Fibroblast of pulmonary artery (primary cell): ENCODE measurements at places on chromosomes 2 and 18.

DNA sequence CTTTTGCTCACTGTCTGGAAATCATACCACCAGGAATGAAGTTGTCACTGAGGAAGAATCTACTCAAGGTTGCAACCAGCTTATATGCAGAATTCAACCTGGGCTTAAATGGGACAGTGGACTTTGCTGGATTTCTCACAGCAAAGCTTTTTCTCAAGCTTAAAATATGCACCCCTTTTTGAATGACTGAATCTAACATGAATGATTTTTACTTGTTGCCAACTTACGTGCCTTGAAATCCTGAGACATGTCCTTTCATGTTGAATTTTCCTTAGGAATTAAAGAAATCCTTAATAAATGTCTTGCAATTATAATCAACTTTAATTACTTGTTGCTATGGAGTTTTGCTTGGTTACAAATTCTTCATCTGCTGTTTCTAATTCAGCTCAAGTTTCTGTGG lies 57.4 kb downstream of the SPP2 start:
- DNase-seq = no peak

DNA sequence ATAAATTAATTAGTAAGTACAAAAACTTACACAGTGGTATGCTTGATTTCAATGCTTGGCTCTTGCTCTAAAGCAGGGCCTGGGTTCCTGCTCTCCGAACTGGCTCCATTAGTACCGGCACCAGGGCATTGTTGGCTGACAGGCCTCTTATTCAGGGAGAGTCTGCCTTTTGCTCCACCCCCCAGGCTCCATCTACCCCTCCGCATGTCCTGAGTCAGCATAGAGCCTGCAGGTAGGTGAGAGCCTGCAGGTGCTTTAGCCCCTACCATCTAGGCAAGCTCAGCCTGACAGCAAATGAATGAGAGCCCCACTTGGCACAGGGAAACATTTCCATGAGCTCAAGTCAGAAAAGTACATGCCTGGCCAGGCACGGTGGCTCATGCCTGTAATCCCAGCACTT lies 35.1 kb upstream of the EFHD1 start:
- DNase-seq = no peak

DNA sequence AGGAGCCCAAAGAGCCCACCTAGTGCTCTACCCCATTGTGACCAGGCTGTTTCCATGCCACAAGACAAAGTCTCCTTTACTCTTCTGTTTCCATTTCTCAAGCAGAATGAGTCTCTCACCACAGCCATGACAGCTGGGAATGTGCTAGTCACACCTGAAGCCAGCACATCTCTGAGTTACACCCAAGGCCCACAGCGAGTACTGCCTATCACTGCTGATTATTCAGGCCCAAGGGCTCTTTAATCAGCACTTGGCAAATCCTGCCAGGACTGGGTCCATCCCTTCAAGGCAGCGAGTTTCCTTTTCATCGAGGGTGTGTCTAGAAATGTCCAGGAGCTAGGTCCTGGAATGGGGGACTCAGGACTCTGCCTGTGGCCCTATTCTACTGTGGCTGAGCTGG lies 14.6 kb upstream of the PPP1R1C start:
- no peak for DNase-seq

DNA sequence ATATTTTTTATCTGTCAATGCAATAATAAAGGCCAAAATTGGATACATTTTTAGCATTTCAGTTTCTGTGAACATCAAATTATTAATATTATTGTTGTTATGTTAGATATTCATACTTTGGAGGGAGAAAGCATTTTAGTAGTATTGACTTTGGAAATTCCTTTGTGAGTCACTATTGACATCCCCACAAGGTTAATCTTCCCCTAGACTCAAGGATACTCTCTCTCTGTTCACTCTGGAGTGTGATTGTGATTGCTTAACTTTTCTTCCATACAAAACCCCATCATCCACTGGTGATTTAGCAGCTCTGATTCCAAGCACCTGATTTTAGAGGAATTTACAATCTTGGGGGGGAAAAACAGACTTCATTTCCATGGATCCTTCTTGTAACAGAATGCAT lies 352.0 kb downstream of the THSD7B start:
- DNase-seq = no peak

DNA sequence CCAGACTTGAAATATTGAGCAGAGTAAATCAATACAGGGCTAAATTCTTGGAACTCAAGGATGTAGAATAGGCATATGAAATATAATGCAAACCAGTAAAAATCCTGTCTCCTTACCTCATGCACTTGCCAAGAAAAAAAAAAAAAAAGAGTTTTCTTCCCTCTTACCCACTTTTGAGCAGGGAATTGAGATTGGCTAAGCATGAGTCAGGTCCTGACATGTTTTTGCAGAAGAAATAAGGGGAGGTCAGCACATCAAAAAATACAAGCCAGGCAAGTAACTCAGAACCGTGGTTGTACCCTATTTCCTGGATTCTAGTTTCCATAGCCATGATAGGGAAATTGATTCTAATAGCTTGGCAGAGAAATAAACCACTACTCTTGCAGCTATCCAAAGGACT lies 1526.7 kb downstream of the LRP1B start:
- DNase-seq = peak; percentile 51

DNA sequence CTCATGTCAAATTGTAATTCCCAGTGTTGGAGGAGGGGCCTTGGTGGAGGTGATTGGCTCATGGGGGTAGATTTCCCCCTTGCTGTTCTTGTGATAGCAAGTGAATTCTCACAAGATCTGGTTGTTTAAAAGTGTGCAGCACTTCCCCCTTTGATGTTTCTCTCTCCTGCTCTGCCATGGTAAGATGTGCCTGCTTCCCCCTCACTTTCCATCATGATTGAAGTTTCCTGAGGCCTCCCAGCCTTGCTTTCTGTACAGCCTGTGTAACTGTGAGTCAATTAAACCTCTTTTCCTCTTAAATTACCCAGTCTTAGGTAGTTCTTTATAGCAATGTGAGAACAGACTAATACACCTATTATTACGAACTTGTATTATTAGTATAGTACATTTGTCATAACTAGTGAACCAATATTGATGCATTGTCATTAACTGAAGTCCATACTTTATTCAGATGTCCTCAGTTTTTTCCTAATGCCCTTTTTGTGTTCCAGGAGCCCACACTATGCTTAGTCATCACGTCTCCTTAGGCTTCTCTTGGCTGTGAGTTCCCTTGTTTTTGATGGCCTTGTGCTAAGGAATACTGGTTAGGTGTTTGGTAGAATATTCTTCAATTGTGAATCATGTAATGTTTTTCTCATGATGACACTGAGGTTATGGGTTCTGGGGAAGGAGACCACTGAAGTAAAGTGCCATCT lies 4.5 kb upstream of the MAP3K2 start:
- DNase-seq = no peak

GRCh38 chr18:9673296-9674251 lies 34.5 kb upstream of the RAB31 start:
- peak; percentile 81 for DNase-seq

GRCh38 chr2:121136323-121136722 lies 148.7 kb downstream of the TFCP2L1 start:
- no peak for DNase-seq

DNA sequence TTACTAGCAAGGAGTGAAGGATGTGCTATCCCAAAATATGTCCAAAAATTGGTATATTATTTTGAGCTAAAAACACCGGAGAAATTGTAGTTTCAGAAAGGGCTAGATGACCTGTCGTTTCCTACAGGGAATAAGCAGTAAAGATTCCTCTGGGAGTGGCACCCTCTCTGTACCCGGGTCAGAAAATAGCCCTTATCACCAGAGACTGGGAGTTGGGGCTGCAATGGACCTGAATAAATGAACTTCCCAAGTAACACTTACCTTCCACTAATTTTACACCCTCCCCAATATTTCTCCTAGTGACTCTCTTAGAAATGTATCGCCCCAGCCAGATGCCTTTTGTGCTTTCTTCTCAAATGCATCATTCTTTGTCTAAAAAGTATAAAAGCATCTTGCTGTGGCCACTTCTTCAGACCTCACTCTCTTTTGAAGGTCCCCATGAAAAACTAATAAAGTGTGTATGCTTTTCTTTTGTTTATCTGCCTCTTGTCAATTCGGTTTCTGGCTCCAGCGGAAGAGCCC lies 734 bp upstream of the RMC1 start:
- no peak for DNase-seq

DNA sequence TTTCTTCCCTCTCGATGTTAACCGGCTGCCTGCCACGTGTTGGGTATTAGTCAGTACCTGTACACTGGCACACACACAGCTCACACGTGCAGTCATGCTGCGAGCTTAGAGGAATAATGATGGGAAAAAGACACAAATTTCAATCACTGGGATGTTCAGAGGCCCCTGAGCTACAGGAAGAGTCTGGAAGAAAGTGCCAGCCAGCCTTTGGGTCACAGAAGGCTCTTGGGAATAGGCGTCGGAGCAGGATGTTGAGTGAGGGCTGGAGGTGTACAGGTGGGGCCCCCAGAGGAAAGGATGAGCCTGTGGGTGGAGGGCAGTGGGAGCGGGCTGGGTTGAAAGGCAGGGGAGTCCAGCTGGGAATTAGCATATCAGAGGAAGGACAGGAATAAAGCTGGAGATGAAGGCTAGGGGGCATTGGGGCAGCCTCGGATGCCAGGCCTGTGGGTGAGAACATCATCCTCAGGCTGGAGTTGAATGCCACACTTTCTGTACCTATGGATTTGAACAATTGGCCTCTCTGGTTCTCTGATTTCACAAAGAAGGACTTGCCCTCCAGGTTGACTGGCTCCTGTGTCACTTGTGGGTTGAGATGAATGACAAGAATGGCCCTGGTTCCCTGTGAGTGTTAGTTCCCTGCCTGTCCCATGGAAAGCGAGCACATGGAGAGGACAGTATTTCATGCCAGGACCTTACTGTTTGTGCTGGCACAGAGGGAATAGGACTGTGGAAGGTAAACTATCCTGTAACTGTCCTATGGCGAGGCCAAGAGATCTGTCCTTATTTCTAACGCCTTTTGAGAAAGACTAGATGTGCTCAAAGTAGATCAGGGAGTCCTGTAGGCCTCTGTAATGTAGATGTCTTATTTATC lies 40.6 kb downstream of the GREB1 start:
- no peak for DNase-seq

DNA sequence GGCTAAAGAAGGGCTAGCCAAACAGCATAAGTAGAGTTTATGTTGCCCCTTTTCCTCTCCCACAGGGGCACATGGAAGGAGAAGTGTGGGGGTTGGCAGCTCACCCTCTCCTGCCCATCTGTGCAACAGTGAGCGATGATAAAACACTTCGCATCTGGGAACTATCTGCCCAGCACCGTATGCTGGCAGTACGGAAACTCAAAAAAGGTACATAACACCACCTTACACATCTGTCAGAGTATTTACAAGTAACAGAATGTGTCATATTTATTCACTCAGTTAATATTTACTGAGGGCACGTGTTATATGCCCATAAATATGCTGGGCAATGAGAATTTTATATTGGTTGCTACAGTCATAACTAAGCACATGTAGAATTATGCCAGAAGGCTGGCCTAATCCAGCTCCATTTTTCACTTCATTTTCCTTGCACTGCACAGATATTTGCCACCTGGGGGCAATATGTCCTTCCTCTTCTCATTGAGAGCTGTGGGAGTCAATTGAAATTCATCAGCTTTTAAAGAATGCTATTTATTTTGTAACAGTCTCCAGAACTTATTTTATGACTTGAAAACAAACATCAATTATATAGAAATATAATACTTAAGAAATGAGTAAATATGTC lies 150.6 kb downstream of the RTN4 start:
- DNase-seq = peak; percentile 79

DNA sequence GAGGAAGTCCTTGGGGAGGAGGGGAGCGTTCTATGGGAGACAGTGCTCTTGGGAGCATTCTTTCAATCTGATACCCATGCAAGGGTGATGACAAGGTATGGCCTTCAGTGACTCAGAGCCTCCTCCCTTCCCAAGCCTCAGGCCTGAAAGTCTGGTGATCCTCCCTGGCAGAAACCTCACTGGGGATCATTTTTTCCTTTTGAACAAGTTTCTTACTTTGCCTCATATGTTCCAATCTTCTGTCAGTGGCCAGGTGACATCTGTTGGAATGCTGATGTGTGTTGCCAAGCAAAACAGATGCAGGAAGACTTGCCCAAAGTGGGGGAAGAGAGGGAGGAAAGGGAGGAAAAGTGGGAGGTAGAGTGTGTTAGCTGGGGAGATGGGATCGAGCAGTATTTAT lies 224.8 kb downstream of the NEDD4L start:
- peak; percentile 69 for DNase-seq

GRCh38 chr2:3469486-3469885 lies 49.8 kb downstream of the ADI1 start:
- no peak for DNase-seq

GRCh38 chr2:175626796-175627195 lies 375.3 kb downstream of the LNPK start:
- DNase-seq = no peak

GRCh38 chr2:187056416-187057334 lies 207.7 kb upstream of the ZSWIM2 start:
- no peak for DNase-seq

DNA sequence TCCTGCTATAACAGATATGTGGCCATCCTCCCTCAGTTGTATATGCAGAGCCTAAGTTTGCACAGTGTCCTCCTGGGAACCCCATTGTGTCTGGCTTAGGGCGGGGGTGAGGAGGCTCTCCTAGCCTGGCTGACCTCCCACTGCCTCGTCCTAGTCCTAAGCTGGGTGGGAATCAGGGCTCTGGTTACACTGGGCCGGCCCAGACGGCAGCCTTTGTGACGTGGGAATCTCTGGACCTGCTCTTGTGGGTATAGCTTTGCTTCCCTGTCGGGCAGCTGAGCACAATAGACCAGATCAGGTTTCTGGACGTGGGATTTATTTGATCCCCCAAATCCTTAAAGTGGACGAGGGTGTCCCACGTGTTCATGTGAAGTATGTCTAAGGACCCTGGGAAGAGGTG lies 2.9 kb downstream of the ACKR3 start:
- no peak for DNase-seq

DNA sequence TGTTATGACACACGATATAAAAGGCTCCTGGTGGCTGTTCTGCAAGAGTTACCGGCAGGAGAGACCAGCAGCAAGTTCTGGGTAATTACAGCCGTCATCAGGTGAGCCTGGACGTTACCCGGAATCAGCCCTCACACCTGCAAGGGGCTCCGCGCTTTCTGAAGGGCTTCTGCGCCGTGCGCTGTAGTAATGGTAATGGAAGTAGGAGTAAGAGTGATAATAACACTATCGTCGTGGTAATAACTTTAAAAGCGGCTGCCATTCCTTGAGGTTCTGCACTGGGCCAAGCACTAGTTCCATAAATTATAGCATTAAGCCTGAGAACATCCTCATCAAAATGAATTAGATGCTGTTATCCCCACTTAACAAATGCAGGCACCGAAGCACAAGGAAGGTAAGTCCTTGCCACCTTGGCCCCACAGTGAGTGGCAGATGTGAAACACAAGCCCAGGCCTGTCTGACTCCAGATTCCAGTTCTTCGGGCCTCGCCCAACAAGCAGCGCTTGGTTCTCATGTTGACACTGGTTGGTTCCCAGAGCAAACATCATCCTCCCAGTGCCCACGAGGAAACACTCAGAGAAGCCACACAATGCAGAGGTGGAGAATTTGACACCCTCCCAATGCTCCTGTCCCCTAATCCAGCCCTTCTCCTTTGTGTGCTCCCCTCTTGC lies 205.2 kb downstream of the EIPR1 start:
- DNase-seq = no peak
